ENCODE measurements at places on chromosomes 13 and 19.

DNA sequence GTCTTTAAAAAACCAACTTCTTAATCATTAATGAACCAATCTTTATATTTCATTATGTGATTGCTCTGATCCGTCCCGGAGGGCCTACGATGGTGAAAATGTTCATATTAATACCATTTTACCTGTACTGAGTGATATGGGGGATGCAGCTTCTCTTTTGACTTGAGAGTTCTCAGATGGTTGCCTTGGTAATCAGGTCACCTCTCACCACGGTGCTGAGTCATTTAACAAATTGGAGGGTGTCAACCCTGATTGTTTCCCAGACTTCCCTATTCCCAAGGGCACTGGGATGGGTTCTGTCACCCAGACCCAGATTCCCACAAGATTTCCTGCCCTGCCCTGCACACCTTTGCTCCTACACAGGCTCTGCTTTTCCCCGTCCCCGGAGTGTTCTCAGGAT is 128.5 kb upstream of the TMTC4 start:
- DNase-seq: no peak

DNA sequence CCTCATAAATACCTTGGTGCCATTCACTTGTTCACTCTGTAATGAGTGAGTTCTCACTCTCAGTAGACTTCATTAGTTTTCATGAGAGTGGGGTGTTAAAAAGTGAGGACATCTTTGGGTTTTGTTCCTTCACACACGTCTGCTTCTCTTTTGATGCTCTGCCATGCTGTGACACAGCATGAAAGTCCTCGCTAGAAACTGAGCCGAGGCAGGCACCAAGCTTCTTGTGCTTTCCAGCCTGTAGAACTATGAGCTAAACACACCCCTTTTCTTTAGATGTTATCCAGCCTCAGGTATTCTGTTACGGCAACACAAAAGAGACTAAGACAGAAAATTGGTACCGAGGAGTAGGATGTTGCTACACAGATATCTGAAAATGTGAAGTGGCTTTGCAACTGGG is 43.7 kb downstream of the ALOX5AP start:
- no peak for DNase-seq

DNA sequence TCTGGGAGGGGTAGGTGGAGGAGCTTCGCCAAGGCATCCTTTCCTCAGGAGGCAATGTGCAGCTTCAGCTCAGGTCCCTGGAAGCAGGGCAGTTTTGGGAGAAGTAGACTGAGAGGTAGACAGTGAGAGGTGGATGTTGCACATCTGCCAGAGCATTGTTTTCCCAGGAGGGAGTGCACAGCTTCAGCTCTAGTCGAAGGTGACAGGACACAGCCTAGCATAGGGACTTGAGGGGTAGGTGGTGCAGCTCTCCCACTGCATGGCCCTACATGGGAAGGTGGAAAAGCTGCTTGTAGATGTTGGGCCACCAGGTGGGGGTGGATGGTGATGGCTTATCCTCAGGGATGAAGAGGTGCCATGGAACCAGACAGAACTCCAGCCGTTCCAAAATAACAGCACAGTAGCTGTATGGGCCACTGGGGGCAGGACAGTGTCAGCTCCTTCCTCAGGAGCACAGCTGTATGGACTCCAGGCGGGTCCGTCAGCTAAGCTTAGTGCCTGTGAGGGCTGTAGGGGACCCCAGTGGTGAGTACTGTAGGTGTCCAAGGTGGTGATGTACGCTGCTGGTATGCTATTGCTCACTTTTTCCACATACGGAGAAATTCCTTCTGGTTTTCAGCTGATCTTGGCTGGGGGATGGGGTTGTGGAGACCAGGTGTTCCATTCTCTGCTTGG is 17.4 kb upstream of the ZNF543 start:
- DNase-seq: no peak

DNA sequence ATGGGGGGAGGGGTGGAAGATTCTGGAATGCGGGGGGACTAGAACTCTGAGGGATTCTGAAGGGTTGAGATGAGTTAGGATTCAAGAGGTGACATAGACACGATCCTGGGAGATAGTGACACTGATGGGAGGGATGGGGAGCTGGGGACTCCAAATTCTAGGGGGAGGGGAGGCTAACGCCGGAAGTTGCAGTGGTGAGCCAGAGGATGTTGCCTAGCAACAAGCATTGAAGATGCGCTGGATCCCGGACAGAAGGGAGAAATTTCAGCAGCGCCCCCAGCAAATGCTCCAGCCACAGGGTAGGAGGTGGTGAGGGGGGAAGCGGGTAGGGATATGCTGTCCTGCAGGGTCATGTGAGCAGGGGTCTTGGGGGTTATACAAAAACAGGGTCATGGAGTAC is 6.9 kb upstream of the LTBP4 start:
- no peak for DNase-seq
